ENCODE measurements at places on chromosomes 4 and X.

DNA sequence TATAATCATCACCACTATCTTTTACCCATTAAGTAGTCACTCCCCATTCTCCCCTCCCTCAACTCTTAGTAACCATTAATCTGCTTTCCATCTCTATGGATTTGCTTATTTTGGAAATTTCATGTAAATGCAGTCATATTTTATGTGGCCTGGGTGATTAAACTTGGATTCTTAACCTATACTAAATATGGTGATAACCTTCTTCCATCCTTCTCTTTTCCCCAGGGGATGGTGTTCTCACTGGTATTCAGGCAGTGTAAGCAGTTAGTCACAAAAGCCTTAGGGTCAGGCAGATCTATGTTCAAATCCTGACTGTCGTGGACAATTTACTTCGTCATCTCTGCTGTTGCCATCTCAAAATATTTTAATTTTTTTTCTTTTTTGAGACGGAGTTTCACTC lies 29.6 kb downstream of the RAB40AL start:
- DNase-seq: no peak

- DNase-seq: peak; percentile 67
Measured at GRCh38 chr4:7960790-7961655, 21.4 kb upstream of the AFAP1 start.

- DNase-seq: no peak
Measured at GRCh38 chr4:138085736-138086305, 156.3 kb downstream of the SLC7A11 start.

DNA sequence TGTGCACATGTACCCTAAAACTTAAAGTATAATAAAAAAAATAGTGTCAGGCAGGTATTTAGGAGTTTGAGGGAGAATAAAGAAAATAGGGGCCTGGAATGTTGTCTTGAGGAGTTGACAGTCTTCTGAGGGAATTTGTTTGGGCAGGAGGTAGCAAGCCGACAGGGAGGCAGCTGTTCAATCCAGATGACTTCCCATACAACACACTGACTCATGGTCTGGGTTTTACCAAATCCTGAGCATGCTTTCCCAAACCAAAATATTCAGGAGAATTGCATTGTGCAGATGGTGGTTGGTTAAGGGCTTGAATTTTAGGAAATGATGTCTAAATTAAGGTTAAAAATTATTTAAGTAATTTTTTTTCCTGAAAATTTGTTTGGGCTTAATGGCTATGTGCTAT lies 430.0 kb downstream of the INPP4B start:
- DNase-seq: no peak

DNA sequence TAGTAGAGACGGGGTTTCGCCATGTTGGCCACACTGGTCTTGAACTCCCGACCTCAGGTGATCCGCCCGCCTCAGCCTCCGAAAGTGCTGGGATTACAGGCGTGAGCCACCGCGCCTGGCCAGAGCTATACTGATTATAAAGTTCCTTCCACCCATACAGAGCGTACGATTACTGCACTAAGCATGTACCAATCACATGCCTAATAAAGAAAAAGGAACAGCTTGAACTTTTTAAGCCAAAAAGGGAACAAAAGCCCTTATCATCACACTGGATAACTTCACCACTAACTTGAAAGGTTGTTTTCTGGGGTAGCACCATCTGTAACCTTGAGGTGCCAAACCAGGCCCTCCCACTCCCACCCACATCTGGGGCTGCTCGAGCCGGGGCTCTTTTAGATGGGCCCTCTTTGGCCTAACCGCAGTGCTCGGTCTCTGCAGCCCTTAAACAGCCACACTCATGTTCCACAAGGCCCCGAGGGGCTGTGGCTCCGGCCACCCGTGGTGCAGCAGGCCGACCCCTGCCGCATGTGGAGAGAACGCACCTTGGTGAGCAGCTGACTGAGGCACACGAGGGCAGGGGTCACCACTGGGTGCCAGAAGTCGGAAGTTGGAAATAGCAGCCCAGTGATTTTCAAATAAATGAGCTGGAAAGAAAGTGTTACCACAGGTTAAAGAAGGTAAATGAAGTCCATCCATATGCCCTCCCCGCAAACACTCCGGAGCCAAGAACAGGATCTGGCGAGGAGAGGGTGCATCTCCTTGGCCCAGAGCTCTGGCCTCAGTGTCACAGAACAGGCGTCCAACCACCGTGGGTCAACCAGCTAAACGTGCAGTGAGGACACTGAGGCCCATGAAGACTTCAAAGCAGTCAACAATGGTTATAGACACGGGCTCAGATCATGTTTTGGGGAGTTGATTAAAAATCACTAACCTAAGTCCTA lies 18.4 kb downstream of the NOP14 start:
- DNase-seq: no peak

- no peak for DNase-seq
Measured at GRCh38 chrX:131725001-131725654, 181.3 kb downstream of the OR13H1 start.
